ENCODE measurements at places on chromosomes 3 and 15.

DNA sequence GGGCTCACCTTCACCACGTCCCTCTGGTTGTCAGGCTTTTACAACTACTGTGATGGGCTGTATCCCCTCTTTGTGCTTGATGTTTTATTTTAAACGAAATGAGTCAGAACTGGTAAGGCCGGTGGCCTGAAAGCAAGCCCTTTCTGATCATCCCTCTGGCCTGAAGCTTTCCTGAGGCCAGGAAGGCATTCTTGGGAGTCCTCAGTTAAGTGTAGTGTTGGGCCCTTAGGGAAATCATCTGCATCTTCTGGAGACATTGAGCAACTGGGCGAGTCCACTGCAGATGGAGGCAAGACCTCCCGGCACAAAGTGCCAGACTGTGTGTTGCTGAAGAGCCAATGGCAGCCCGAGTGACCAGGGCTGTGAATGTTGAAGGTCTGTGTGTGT, 33.0 kb upstream of the AMOTL2 start:
- peak; percentile 24 for DNase-seq

DNA sequence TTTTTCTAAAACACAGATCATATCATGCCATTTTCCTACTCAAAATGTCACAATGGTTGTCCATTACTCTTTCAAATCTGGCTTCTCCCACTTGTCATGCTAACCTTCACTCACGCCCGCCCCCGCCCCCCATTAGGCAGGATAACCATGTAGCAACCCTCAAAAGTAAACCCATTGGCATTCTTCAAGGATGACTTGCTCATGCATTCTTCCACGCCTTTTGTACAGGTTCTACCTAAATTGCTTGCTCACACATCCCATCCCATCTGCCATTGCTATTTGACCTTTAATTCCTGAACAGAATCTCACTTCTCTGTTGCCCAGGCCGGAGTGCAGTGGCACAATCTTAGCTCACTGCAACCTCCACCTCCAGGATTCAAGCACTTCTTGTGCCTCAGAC, 389.3 kb downstream of the MCTP2 start:
- no peak for DNase-seq

GRCh38 chr3:154025007-154025406, 96.2 kb upstream of the ARHGEF26 start:
- no peak for DNase-seq

- DNase-seq: no peak
These were observed 205.0 kb downstream of the ADAMTSL3 start for GRCh38 chr15:83858820-83859505.

DNA sequence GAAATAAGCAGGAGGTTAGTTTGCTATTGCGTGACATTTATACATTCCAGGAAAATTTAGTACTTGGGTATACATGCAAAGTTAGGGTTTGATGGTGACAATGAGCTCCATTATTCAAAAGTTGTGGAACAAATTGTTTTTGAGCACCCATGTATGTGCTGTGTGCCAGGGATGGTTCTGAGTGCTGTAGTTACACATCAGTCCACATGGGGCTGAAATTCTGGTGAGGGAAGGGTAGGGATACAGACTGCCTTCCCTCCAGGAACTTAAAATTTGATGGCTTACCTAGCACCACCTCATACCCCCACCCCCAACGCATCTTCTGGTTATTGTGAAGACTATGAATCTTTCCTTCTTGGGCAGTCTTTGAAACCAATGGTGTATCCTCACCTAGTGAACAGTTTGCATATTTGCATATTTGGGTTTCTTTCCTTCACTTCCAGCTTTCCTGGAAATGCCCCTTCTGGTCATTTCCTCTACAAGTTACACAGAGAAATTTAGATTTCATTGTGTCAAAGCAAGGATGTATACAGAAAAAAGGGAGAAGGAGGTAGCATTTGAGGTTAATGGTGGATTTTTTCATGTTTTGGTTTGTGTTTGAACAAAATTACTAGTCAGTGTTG, 222.0 kb upstream of the IL12A start:
- DNase-seq: no peak

DNA sequence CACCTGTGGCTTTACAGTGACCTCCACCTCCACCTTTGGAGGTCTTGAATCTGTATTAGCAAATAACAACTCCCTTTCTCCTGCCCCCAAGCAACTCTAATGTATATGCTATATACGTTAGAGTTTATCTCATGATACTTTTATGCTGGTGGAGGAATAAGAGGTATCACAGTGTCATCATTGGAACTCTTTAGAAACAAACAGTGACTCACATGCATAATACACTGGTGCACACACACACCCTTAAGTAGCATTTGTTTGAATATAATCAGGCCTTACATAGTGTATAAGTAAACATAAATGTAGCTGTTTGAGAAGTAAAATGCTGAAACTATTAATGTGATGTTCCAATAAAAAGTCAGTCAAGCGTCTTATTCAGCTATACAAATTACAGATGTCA, 280.2 kb upstream of the C2CD4B start:
- no peak for DNase-seq

DNA sequence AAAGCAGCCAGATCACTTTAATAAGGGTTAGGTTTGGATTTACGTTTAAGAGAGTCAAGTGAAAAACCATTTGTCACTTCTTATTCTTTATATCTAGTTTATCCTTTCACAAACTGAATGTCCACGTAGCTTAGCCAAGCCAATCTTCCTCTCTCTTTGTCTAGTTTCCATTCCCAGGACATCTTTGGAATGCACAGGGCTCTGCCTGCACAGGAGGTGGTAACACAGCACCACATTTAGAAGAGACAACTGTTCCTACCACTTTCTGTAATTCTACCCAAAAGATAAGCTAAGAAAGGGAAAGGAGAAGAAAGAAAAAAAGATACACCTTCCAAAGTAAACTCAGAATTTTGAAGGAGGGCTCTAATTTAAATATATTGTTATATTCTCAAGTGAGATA, 67.9 kb downstream of the IGSF11 start:
- DNase-seq: no peak

DNA sequence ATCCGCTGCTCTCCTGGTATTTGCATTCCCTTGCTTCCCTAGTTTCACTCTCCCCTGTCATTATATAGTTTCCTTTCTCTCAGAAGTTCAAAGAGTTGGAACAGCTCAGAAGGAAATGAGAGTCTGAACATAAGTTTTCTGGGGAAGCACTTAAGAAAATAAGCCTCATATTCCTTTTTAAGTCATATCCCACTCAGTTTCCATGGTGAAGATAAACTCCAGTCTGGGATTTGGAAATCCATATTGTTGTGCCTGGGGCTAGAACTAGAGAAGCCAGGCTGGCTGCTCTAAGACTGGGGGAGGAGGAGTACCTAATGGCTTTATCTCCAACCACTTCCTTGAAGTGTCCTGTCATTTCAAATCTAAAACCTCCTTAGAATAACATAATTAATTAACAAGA, 134.2 kb upstream of the ALCAM start:
- DNase-seq: no peak

- DNase-seq: peak; percentile 5
These were observed 438.6 kb downstream of the ROBO1 start for GRCh38 chr3:79329154-79329553.

- no peak for DNase-seq
These were observed 58.1 kb downstream of the DCBLD2 start for GRCh38 chr3:98843266-98843959.
